ENCODE measurements at places on chromosomes 12 and 14.

GRCh38 chr14:90547250-90547649 is 150.4 kb downstream of the CALM1 start:
- no peak for DNase-seq

DNA sequence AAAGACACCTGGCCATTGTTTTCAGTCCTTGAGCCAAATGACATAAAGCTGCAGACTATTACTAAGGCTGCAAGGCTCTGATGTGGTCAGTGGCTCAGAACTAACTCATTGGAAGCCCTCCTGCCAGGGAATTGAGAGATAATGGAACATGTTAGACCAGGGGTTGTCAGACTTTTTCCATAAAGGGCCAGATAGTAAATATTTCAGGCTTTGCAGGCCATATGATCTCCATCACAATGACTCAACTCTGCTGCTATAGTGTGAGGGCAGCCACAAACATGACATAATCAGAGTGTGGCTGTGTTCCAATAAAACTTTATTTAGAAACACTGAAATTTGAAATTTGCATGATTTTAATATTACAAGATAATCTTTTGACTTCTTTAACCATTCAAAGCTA is 140.3 kb downstream of the TMEM30B start:
- no peak for DNase-seq

- no peak for DNase-seq
These were observed 44.7 kb downstream of the FERMT2 start for GRCh38 chr14:52906141-52906601.

GRCh38 chr12:48894271-48894670 is 28.6 kb upstream of the RND1 start:
- no peak for DNase-seq

- DNase-seq, result no peak
These were observed 30.7 kb upstream of the MANSC4 start for GRCh38 chr12:27810756-27811155.

GRCh38 chr12:124913474-124914391 is 717 bp downstream of the UBC start:
- DNase-seq, result peak; percentile 96

DNA sequence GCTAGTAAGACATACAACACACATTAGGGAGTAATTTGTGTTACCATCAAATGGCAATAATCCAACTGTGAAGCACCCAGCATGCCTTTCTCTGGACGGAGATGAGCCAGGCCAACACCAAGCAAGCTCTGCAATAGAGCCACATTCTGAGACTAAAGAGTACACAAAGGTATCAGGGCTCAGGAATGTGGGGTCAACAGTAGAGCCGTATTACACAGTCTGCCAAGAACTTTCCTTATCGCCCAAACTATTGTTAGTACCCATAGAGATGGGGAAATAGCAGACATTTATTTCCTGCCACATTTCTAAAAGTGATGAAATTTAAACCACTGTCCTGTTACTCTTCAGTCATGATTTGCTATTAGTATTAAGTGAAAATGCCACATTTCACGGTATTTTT is 113.7 kb downstream of the BMP4 start:
- DNase-seq, result no peak

DNA sequence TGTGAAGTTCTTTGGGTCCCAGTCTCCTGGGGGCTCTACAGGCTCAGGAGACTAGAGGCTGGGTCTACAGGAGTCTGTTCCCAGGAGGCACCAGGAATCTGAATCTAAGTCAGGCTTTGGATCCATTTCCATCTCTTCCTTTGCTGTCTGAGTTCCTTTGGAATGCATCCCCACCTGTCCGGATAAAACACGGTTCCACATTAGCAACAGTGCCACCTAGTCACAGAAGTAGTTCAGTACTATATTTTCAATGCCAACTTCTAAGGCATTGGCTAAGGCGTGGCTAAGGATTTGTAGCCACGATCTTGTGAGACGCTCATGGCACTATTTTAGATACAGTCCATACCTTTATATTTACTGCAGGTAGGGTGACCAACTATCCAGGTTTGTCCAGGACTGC is 15.1 kb downstream of the ZC2HC1C start:
- DNase-seq, result no peak

- no peak for DNase-seq
These were observed 10.6 kb downstream of the PAPOLA start for GRCh38 chr14:96512602-96513397.

DNA sequence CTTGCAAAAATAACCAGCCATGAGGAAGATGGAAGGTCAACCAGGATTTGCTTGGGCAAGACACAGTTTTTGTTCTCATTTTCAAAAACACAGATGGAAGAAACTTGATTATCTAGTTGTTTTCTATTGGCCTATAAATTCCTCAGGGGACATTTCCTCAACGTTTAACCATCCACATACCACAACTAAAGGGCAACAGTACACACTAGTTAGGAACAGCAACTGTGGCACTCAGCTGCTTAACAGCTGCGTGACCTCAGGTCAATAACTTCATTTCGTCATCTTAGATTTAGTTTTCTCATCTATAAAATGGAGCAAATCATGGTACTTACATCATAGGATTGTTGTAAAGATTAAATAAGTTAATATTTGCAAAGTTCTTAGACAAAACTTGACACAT is 18.7 kb downstream of the SSTR1 start:
- no peak for DNase-seq

- no peak for DNase-seq
These were observed 104.8 kb downstream of the DPF3 start for GRCh38 chr14:72788972-72789728.

- no peak for DNase-seq
These were observed 323.0 kb downstream of the VRK1 start for GRCh38 chr14:97120204-97120603.
